ENCODE measurements at places on chromosomes 2 and 18.

GRCh38 chr2:54295911-54296310 is 39.9 kb upstream of the TSPYL6 start:
- ATAC-seq: no peak

DNA sequence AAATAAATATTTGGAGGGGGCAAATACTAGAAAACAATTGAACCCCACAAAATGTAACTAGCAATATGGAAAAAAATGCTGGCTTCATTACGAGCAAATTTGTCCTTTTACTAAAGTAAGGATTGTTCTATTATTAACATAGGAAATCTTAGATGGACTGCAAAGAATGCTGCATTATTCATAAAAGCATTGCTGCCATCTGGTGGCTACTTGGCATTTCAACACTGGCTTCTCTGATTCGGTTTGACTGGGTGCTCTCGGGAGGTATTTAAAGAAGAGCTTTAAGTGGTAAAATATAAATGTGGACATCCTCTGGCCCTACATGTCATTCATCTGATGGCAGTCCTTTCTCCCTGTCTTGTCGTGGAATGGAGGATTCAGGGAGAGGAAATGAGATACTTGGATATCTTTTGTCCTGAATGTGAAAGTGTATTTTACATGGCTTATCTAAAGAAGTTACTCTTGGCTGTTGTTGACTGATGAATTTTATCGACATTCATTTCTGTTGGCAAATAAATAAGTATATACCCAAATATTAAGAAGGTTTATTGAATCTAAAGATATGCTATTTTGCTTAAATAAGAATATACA is 130.2 kb downstream of the ARHGAP15 start:
- peak; percentile 15 for ATAC-seq

GRCh38 chr2:101580528-101580927 is 105.6 kb upstream of the RFX8 start:
- no peak for ATAC-seq

GRCh38 chr18:74342416-74343043 is 26.9 kb downstream of the C18orf63 start:
- ATAC-seq: no peak

DNA sequence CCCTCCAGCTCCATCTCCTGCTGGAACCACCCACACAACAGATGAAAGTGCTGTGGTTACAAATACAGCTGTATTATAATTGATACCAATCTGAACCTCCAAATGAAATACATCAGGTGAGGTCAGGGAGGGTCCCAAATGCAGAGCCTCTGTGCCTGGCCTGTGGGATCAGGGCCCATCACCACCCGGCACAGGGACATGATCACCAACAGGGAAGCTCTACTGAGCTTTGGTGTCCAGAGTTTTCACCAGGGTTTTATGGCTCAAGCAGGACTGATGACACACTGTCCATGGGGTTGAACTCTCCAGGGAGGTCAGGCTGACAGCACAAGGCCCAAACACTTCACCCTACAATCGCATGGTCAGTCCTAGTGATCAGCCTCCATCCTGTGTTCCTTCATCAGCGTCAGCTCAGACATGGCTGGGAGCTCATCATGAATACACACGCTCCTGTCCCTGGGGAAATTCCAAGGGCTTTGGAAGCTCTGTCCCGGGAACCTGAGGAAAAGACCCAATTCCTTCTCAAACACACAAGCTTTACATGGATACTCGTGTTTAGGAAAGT is 3.9 kb upstream of the PXDN start:
- no peak for ATAC-seq

- ATAC-seq: no peak
Measured at GRCh38 chr2:220300806-220301205, 673.4 kb downstream of the SLC4A3 start.

GRCh38 chr2:124267794-124268193 is 242.7 kb downstream of the CNTNAP5 start:
- ATAC-seq: no peak

DNA sequence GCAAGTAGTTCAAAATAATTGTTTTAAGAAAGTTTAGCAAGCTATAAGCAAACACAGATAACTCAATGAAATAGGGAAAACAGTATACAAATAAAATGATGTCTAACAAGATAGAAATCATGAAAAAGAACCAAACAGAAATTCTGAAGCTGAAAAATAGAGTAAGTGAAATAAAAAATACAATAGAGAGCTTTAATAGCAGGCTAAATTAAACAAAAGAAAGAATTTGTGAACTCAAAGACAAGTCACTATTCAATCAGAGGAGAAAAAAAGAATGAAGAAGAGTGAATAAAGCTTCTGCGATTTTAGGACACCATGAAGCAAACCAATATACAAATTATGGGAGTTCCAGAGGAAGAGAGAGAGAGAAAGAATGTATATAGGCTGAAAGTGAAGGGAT is 576.8 kb downstream of the STK39 start:
- no peak for ATAC-seq

GRCh38 chr2:200693836-200694470 is 108.1 kb downstream of the AOX1 start:
- no peak for ATAC-seq

DNA sequence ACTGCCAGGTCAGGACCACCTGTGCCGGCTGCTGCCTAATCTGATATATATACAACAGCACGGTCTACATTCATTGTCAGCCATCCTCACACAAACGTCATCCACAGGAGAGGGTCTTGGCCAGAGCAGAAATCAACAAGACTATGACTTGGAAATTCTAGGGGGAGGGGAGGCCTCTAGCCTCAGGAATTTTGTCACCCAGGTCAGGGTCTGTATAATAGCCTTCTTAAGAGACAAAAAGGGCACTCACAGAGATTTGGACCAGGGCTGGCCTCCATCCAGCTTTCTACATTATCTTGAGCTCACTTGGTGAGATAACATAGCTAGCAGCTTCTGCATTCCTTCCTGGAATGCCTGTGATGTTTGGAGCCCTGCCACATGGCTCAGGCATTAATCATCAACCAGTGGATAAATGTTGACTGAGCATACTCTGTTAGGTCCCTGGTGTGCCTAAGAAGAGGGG is 50.4 kb upstream of the CTIF start:
- ATAC-seq: no peak

DNA sequence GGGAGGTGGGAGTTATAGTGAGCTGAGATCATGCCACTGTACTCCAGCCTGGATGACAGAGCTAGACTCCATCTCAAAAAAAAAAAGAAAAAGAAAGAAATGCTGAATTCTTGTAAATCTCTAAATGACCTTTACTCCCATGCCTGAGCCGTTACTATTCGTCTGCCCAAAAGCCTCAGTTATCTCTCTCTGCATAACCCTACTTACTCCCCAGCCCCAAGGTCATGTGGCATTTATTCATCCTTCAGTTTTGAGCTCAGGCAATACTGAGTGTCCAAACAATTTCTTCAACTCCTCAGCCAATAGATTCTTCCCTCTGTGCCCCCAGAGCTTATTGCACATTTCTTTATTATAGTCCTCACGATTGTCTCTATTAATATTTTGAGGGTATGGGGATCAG is 28.8 kb downstream of the RAB1A start:
- ATAC-seq: no peak

DNA sequence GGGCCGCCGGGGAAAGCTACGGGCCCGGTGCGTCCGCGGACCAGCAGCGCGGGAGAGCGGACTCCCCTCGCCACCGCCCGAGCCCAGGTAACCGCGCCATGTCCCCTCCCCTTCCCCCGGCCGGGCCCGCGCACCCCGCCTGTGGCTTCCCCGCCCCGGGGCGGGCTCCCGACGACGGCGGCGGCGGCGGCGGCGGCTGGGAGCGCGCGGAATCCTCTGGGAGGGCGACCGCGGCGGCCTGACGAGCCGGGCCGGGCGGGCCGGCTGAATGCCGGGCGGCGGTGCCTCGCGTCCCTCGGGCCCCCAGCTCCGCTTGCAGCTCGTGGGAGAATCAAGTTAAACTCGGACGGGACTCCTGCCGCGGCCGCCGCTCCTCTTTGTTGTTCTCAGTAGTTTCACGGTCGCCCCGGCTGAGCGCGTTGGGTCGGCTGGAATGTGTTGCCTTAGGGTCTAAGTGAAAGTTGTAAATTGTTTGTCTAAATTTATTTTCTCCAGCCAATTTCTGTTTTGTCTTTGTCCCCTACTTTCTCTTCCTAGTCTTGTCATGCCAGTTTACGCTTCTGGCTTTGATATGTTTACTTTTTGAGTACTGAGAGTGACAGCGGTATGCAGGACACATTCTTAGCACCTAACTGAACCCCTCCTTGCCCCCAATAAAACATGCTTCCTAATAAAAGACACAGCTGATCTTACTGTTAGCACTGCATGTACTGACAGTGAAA is 685 bp downstream of the SMAD4 start:
- ATAC-seq: peak; percentile 58

DNA sequence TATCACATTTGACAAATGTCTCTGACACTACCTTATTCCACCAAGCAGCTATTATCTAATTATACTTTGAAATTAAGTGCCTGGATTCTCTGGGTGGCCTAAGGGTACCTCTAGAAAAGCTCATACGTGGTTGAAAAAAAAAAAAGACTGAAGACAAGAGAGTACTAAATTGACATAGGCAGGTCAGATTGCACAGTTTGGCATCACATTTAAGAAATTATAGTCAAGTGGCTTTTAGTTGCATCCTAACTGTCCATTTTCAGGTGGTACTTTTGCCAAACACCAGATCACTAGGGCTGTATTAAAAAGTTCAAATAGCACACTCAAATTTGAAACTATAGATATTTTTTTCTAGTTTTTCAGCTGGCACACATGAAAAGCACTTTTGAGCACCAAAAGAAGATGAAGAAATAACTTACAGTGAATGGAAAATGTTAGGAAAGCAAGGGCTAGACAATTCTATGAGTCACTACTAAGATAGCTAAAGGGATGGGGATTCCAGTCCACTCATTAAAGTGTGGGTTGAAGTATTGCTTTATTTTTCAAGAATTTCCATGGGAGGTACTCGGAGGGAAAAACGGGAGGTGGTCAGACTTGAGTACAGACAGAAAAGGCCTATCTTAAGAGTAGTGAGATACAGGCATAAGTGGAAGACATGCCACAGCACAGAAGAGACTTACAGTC is 106.5 kb upstream of the COL5A2 start:
- ATAC-seq: peak; percentile 28

DNA sequence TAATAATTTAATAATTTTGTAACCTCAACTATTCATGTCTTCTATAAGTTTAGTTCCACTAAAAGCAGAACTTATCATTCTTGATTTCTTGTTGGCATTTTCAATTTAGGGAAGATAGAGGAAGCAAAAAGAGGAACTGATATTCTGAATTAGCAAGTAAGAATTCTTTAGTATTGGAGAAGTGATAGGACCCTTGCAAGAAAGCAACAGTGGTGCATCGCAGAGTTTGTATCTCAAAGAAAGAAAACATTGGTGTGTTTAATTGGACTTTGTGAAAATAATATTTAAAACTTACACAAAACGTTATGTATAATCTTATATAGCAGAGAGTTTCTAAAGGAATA is 36.5 kb upstream of the TNFRSF11A start:
- ATAC-seq: no peak

GRCh38 chr2:233354971-233355574 is 779 bp downstream of the DGKD start:
- no peak for ATAC-seq

- no peak for ATAC-seq
Measured at GRCh38 chr2:159215116-159215515, 71.4 kb downstream of the WDSUB1 start.

DNA sequence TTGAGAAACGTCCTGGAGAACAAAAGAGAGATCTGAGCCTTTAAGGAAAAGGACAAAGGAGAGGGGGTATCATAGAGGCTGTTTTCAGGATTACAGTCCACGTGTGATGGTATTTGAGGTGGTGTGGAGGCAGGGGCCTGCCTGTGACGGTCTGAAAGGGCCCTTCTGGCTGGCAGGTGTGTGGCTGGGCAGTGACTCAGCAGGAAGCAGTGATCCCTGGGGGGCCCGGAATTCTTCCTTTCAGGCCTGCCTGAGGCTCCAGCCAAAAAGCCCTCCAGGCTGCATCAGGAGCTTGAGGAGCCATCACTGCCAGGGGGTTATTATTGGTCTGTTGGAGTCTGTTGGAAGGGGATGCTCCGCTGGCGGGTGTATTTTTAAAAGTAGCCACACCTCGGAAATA is 97.2 kb upstream of the TMEM18 start:
- no peak for ATAC-seq

GRCh38 chr2:219552382-219553167 is 8.7 kb downstream of the TMEM198 start:
- peak; percentile 88 for ATAC-seq

GRCh38 chr18:74806700-74807416 is 209.2 kb downstream of the ZNF407 start:
- peak; percentile 90 for ATAC-seq

- no peak for ATAC-seq
Measured at GRCh38 chr2:205739620-205740019, 57.3 kb downstream of the NRP2 start.

DNA sequence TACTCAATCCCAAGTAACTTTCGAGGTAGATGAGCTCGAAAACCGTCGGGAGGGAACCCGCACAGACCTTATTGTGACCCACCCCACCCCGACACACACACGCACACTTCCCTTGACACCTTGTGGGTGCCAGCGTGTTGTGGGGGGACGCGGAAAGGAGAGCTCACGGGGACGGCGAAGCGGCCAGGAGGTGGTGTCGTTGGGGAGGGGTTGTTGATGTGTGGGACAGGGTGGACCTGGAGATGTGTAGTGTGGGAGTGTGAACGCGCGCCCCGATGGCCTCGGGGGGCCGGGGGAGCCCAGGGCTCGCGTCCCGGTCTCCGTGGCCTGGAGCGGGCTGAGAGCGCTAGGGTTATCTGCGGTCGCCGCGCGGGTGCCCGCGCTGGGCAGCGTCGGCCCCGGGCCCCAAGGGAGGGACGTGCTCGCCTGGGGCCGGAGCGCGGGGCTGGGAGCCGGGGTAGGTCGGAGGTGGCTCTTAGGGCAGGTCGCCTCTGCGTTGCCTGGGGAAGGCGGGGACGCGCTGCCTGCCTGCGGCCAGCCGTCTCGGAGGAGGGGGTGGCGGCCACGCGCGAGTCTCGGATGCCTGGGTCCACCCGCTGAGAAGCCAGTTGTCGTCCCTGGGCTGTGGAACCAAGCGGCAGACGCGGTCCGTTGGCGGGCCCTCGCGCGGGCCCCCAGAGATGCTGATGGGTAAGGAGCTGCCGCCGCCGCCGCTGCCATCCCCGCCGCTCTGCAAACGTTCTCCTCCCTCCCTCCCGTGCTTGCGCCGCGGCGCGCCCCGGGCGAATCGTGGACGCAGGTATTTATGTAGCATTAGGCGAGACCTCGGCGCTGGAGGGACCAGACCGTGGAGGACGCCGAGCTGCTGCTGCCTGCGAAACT is 1.6 kb downstream of the KLHL29 start:
- no peak for ATAC-seq

GRCh38 chr2:230757476-230757875 is 44.8 kb downstream of the CAB39 start:
- no peak for ATAC-seq

DNA sequence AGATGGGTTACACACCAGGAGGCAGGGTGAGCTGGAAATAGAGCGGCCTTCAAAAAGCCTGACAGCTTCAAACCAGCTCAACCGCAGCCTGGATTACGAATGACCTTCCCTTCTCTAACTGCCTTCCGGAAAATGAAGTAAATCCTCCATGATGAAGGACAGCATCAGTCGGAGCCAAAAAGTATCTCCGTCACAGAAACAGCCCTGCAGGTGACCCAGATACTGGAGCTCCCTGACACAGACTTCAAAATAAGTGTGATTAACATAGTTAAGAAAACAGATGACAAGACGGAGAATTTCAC is 10.3 kb upstream of the CIB4 start:
- ATAC-seq: no peak

- peak; percentile 60 for ATAC-seq
Measured at GRCh38 chr2:233350708-233351107, 3.6 kb upstream of the DGKD start.

- no peak for ATAC-seq
Measured at GRCh38 chr2:106219813-106220212, 25.7 kb upstream of the UXS1 start.

GRCh38 chr2:2777213-2777612 is 446.1 kb upstream of the MYT1L start:
- no peak for ATAC-seq

Measured in activated CD4-positive, CD25-positive, alpha-beta regulatory T cell treated with anti-CD3 and anti-CD28 coated beads, Interleukin-2, amount 50 U/mL, for 24 hours (primary cell).